ENCODE measurements at places on chromosomes 1 and 21. TPM values are rescaled to one million over a fixed set of nuclear protein-coding genes. Genes with fewer than 3 reads are reported as not detected.
A peak's percentile ranks its signal among the peaks of the same experiment; 100 is the strongest.

- no peak for DNase-seq
Measured at GRCh38 chr1:231079163-231079562, 39.1 kb upstream of the FAM89A start.

- DNase-seq, result no peak
Measured at GRCh38 chr1:91866425-91866824, 19.5 kb downstream of the TGFBR3 start.

GRCh38 chr1:221530791-221531190 lies 211.1 kb downstream of the DUSP10 start:
- no peak for DNase-seq

- peak; percentile 60 for DNase-seq
Measured at GRCh38 chr21:44089001-44089911, 17.9 kb upstream of the PWP2 start.

DNA sequence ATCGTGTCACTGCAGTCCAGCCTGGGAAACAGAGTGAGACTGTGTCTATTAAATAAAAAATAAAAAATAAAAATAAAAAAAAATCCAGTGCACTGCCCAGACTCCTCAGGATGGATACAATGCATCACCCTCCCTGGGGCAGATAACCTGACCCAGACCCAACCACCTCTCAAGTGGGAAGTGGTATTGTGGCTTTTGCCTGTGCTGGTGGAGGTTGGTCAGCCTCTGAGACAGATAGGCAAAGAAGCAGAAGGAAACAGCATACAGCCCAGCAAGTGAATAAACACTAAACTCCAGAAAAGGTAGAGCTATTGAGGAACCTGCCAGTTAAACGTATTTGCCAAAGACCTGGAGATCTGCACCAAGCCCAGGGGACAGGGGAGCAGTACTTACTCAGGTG lies 22.0 kb downstream of the HHIPL2 start:
- DNase-seq, result no peak

DNA sequence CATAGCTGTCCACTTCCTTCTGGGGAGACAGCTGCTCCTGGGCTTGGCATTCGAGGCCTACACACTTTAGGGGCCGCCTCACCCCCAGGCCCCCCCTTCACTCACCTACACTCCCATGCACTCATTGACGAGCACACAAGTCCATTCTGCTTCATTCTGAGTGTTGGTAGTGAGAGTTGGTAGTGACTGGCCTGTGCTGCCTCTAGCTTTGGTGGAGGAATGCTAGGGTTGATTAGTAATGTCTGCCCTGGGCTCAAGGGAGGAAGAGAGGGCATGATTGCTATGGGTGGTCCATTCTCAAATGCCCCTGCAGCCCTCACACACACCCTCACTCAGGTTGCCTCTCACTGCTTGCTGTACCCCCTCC lies 30.4 kb downstream of the TRIM11 start:
- DNase-seq, result no peak

DNA sequence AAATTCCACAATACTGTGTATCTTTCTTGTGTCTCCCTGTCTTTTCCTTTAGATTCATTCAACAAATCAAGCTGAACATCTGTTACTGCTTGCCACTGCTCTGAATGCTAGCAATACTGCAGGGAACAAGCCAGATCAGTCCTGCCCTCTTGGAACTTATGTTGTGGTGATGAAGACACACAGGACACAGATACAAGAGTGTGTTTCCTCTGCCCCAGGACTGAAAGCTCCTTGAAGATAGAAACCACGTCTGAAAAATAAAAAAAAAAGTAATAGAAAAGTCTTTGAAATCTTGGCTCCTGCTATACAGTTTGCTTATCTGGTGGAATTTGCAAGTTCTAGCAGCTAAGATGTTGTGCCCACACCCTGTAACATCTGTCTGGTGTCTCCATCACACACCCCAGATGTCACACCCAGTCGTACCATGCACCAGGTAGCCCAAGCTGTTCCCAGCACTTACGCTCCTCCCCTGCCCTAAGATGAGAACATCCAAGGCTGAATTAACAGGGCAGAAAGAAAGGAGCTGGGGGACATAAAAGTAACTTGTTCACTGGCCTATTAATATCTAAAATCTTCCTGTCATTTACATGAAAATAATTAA lies 80.2 kb upstream of the GALNT2 start:
- no peak for DNase-seq

DNA sequence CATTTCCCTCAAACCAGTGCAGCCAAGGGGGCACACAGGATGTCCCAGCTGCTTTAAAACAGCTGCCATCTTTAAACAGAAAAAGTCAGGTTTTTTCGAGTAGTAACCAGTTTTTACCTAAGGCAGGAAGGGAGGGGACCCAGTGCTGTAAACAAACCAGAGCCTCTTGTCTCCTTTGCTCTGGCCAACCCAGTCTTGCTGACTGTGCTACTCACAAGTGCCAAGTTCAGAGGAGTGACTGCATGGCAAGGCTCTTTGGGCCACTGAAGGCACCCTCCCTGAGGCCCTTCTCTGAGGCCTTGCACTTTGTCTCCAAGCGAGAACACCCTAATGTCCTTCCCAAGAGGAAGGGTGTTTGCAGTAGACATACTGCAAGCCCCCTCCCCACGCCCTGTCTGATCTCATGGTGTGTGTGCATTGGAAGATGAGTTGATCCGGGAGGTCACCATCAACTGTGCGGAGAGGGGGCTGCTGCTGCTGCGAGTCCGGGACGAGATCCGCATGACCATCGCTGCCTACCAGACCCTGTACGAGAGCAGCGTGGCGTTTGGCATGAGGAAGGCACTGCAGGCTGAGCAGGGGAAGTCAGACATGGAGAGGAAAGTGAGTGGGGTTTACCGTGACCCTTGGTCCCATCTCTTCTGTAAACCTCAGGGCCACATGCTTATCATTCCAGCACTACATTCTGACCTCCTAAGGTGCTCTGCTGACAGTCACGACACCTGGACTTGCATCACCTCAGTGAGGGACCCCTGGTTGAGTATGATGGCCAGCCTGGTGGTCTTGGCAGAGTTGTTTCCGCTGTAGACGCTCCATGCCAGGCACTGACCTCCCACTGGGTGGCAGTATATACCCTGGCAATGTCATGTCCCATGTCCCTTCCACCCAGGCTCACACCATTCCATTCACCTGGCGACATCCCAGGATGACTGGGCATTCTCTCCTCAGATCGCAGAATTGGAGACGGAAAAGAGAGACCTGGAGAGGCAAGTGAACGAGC lies 4.7 kb downstream of the DNALI1 start:
- no peak for DNase-seq

DNA sequence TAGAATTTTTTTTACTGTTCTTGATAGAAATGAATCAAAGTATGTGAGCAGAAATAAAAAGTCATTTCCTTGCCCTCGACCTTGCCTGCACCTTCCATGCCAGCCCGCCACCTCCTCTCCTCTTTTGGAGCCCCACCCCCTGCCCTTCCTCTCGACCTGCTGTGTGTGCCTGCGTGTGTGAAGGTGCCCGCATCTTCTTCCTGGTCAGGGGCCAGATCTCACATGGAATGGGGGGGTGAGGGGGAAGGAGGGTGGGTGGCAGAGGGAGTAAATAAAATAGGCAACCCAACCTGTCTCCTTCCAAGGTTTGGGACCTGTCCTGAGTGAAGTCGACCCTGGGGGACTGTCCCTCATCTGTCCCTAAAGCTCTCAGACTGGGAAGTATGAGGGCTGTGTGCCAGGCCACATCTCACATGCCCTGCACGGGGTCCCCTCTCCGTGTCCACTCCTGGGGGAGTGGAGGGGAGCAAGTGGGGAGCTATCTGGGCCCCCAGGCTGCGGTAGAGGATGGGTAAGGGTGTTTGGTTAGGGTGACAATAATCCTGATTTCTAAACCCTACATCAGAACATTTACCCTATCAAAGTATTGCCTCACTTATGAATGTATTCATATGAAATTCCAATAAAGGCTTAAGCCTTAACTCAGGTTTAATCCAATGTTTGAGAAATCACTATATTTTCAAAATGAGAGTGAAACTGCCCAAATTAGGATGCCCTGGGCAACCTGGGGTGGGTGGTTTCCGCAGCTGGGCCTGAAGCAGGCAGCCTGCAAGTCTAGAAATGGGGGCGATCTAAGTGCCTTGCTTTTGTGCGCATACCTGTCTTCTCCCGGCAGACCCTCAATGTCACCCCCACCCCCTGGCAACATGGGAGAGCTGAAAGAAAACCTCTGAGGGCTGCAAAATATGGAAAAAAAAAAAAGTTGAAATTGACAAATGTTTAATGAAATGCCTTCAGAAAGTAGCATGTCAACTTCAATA lies 15.4 kb downstream of the AMPD2 start:
- no peak for DNase-seq

Gene CNKSR1
- polyA plus RNA-seq, result 25.6 TPM

Gene CENPF
- polyA plus RNA-seq, result 96.9 TPM

Gene LUZP1
- polyA plus RNA-seq, result 32.2 TPM

Gene PIGR
- polyA plus RNA-seq, result 1.4 TPM

Gene LCE3E
- not detected for polyA plus RNA-seq

Gene ANGEL2
- 48.1 TPM for polyA plus RNA-seq
